Cortex of kidney (tissue), 1 donor: ENCODE measurements at places on chromosomes 5 and 9.

- DNase-seq, result no peak
Measured at GRCh38 chr5:32072054-32072453, 102.1 kb downstream of the GOLPH3 start.

- no peak for DNase-seq
Measured at GRCh38 chr9:69822116-69822750, 1.6 kb downstream of the CFAP95 start.

GRCh38 chr9:130453487-130453886 is 8.7 kb downstream of the ASS1 start:
- no peak for DNase-seq

DNA sequence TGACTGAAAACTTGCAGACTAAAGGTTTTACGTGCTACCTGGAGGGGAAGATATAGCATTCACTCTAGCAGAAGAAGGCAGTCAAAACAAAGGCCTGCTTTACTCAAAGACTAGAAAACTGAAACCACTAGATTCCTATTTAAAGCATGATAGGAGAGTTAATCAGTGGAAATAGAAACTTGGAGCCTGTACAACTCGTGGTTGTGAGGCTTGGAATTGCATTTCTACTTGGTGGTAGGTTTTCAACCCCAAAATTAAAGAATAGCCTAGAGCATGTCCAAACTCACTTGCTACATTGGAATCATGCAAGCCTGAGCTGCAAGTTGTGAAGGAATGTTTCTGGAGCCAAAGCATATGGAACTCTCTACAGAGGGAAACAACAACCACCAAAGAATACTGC is 1526.4 kb upstream of the NUDT12 start:
- no peak for DNase-seq

- DNase-seq, result no peak
Measured at GRCh38 chr5:43137326-43137725, 16.6 kb downstream of the ZNF131 start.

GRCh38 chr5:18433336-18433735 is 799.1 kb downstream of the TAF11L14 start:
- no peak for DNase-seq
